ENCODE measurements at places on chromosomes 2 and 18. TPM values are rescaled to one million over a fixed set of nuclear protein-coding genes. Genes with fewer than 3 reads are reported as not detected.
A peak's percentile ranks its signal among the peaks of the same experiment; 100 is the strongest.

Gene FBLN7
- total RNA-seq: 0.77 TPM

Gene KLHL29
- total RNA-seq: 8.0 TPM

- no peak for DNase-seq
Measured at GRCh38 chr2:30272286-30272685, 41.0 kb downstream of the LBH start.

DNA sequence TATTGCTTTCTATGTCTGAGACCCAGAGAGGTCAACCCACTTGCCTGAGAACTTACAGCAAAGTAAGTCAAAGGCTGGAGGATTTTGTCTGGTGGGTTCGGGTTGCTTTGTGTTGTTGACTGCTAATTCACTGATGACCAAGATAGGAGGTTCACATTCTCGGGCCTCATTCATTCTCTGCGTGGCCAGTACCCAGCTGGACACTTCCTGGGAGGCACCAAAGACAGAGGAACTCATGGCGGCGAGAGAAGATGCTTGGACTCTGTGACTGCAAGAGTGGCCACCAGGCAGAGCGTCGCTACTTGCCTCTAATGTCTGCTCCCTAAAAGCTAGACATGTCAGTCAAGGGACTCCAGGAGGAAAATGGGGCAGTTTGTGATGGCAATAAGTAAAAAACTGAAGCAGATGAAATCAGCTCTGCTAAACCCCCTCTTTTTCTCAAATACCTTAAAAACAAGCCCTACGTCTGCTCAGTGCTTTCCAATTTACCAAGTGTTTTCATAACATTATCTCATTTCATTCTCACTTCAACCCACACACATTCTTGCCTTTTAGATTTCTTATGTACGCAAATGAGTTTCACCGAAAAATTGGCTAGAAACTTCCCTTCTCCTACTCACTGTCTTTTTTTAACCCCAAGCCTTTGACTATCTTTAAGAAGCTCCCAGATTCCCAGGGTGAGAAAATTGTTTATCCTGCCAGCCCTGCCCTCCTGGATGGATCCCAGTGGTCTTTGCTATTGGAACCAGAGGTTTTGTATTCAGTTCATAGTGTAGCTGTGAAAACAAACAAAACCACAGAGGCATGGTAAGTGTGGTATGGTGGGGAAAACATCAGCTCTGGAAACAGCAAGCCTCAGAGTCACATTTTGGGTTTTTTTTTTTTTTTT lies 4.9 kb upstream of the LBH start:
- no peak for DNase-seq

DNA sequence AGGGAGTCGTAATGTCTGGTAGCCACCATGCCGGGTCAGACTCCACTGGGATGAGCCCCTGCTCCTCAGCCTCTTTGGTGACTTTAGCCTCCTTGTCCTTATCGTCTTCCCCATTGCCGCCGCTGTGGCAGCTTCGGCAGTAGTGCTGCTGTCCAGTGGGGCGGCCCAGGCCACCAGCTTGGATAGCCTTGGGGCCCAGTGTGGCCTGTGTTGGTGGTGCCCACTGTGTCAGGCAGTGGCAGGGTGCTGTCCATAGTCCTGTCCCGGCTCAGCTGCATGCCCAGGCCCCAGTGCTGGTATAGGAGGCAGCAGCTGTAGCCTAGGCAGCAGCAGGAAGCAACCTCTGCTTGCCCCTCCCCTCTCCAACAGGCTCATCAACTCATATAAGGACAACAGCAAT lies 197.1 kb upstream of the RAB12 start:
- DNase-seq: no peak

GRCh38 chr2:144445196-144445595 lies 74.7 kb downstream of the ZEB2 start:
- DNase-seq: no peak

- DNase-seq: no peak
Measured at GRCh38 chr2:155663265-155663664, 669.3 kb downstream of the NR4A2 start.

GRCh38 chr2:207341804-207342203 lies 176.1 kb upstream of the KLF7 start:
- DNase-seq: no peak

DNA sequence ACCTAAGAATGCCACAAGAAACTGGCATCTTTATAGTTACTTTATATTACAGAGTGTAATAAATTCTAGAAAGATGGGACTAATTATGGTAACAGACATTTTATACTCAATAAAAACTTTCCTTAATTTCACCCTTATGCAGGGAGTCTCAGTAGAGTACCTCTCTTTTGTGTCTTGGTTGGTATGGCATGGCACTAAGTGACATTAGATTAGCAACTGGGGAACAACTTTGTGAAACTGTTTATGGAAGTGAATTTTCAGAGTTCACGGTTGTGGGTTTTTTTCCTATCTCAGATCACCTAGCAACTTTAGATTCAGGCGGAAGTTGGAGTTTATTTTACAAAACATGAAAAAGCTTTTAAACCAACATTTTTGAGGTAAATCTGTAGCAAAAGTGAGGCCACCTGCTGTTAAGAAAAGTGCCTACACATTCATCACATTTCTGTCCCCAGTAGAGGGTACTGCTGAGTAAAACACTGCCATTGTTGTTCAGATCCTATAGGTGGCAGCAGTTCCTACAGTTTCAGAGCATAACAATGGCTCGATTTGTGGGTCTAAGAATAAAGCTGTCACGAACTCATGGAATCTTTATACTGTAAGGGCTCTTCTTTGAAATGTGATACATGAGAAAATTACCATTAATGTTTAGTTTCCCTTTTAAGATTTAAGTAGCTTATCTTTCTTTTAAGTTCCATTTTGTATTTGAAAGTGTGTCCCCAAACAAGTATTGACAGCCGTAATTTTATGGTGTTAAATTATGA lies 117.6 kb downstream of the CAMKMT start:
- DNase-seq: no peak

DNA sequence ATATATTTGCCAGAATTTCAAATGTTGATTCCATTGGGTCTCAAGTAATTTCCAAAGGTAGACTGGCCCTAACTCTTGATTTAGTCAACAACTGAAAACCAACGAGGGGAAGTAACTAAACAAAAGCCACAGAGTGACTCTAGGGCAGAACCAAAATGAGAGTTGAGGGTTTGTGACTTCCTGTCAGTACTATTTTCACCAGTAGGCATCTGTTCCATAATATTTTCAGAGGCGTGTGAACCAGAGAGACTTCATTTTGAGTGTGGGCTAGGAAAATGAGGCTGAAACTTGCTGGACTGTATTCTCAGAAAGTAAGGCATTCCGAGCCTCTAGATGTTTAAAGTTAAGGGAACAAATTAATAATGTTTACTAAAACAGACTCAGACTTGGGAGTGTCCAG lies 70.6 kb downstream of the GDF7 start:
- no peak for DNase-seq

- DNase-seq: no peak
Measured at GRCh38 chr2:183093857-183094657, 15.5 kb downstream of the DUSP19 start.

DNA sequence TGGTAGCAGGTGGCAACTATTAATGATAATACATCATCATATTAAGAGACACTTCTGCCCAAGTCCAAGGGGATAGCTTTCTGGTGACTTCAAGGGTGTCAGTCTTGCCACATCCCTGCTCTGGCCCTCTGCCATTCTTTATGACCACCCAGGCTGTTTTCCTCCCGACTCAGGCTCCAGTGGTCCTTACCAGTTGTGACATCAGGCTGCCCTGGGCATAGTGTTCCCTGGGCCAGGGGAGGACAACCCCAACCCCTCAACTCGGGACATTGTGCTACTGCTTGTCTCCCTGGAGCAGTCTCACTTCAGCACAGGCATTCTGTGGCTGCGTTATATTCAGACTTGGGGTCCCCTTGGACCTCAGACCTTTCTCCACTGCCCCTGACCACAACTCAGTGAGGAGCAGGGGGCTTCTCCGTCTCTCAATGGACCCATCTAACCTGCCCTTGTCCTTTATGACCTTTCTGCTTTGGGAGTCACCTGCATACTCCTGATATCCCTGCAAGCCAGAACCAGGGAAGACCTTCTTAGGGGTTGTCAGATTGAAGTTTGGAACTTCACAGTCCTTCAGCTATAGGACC lies 12.8 kb downstream of the DNAJB2 start:
- DNase-seq: peak; percentile 32

Data from chondrocyte (in vitro differentiated cells).